ENCODE measurements at places on chromosomes 13 and 19.

DNA sequence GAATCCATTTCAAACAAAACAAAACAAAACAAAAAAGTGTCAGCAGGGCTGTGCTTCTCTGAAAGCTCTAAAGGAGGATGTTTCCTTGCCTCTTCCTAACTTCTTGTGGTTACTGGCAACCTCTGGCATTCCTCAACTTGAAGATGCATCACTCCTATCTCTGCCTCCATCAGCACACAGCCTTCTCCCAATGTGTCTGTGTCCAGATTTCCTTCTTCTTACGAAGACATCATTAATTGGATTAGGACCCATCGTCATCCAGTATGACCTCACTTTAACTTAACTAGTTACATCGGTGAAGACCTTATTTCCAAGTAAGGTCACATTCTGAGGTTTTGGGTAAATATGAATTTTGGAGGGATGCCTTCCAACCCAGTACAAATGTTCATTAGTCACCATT, 33.8 kb upstream of the GTF2F2 start:
- peak; percentile 6 for DNase-seq

DNA sequence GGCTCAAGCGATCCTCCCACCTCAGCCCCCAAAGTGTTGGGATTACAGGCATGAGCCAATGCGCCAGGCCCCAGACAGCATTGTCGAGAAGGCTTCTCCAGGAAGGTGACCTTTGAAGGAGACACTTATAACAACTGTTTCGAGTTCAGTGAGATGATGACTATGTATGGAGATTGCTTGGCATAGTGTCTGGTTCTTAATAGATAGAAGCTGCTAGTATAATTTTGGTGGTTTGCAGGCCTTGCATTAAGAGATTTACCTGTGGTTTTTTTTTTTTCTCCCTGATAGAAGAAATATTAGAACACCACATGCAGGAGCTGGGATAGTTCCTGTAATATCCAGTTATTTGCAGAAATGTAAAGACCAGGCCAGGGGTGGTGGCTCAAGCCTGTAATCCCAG, 3.7 kb downstream of the MARCHF2 start:
- DNase-seq, result no peak

DNA sequence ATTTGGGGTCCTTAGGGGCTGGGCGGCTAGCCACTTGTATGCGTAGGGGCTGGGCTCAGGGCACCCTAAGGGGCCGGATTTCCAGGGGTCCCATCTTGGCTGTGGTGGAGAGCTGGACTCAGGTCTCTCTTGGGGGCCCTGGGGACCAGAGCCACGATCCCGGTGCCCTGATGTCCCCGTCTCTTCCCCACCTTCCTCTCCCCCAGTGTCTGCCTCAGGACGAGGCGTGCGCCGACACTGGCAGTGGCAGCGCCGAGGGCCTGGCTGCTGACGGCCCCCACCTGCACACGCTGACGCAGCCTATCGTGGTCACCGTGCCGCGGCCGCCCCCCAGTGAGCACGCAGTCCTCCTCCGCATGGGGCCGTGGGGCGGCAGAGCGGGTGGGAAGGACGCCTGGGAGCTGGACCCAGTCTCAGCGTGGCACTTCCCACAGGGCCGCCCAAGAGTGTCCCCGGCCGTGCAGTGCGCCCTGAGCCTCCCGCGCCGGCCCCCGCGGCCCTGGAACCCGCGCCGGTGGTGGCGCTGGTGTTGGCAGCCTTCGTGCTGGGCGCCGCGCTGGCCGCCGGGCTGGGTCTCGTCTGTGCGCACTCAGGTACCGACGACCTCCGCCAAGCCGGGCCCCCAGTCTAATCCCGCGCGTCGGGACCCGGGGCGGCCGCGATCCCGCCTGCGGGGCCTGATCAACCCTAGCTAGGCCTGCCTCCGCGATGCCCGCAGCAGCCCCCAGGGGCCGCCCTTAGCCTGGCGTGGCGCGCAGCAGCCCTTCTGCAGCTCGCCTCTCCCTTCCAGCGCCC, 2.7 kb upstream of the SNAPC2 start:
- peak; percentile 67 for DNase-seq

GRCh38 chr13:96762876-96763275, 231.4 kb downstream of the OXGR1 start:
- peak; percentile 43 for DNase-seq

DNA sequence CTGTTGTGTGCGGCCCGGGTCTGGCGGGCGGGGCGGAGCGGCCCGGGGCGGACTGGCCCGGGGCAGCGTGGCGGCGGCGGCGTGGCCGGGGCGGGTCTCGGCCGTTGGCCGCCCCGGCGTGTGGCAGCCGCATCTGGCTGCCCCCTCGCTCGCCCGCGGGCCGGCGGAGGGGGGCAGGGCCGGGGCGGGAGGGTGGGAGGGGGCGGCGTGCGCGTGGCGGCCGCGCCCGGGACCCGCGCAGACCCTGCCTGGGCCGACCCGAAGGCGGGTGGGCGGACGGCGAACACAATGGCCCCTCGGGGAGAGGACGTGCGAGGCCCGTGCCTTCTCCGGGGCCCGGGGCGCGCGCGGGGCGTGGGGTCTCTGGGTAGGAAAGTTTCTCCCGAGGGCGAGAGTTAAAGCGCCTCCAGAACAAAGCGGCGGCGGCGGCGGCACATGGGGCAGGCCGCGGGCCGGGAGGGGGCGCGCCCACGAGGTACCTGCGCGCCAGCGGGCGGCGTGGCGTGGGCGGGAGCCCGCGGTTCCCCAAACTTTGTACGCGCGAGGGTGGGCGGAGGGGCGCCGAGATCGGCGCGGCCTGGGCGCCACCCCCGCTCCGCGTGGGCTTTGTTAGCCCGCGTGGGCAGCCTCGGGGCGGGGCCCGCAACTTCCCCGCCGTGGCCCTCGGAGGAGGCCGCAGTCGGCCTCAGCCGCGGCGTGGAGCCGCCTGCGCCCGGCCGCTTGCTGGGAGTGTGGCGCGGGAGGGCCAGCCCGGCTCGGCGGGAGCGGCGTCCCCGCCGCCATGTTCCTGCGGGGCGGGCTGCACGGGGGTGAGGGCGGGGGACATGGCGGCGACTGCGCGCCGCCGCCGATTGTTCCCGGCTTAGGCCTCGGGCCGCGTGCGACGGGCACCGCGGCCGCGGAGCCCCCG, 764 bp downstream of the MIR17HG start:
- DNase-seq, result peak; percentile 22

DNA sequence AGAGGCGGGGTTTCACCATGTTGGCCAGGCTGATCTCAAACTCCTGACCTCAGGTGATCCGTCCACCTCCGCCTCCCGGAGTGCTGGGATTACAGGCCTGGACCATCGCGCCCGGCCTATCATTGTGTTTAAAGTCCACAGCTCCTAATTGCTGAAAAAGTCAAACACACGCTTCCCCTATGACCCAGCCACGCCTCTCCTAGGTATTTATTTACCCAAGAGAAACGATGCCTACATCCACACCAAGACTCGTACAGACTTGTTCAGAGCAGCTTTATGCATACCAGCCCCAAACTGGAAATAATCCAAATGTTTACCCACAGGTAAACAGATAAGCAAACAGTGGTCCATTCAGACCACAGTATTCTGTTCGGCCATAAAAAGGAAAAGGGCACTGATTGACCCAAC, 15.1 kb downstream of the ZNRF4 start:
- DNase-seq, result no peak

- no peak for DNase-seq
Measured at GRCh38 chr13:75960538-75960994, 324.4 kb downstream of the LMO7 start.

DNA sequence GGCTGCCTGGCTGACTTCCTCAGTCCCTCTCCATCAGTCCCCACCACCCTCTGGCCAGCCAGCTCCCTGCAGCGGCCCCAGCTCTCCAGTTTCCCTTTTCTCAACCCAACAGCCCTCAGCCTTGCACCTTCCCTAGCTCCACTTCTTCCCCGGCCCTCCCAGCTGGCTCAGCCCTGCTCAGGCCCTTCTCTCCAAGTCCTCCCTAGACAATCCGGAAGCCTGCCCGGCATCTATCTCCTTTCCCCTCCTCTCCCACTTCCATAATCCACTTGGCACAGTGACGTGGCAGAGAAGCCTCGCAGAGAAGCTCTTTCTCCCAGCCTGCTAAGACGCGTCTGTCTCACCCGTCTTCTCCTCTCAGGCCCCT, 1.1 kb downstream of the UBXN6 start:
- peak; percentile 77 for DNase-seq

- no peak for DNase-seq
Measured at GRCh38 chr19:51161266-51161665, 19.2 kb downstream of the SIGLEC7 start.

GRCh38 chr13:48819899-48820298, 155.8 kb upstream of the FNDC3A start:
- no peak for DNase-seq

GRCh38 chr13:91058066-91058465, 289.4 kb upstream of the MIR17HG start:
- peak; percentile 2 for DNase-seq

DNA sequence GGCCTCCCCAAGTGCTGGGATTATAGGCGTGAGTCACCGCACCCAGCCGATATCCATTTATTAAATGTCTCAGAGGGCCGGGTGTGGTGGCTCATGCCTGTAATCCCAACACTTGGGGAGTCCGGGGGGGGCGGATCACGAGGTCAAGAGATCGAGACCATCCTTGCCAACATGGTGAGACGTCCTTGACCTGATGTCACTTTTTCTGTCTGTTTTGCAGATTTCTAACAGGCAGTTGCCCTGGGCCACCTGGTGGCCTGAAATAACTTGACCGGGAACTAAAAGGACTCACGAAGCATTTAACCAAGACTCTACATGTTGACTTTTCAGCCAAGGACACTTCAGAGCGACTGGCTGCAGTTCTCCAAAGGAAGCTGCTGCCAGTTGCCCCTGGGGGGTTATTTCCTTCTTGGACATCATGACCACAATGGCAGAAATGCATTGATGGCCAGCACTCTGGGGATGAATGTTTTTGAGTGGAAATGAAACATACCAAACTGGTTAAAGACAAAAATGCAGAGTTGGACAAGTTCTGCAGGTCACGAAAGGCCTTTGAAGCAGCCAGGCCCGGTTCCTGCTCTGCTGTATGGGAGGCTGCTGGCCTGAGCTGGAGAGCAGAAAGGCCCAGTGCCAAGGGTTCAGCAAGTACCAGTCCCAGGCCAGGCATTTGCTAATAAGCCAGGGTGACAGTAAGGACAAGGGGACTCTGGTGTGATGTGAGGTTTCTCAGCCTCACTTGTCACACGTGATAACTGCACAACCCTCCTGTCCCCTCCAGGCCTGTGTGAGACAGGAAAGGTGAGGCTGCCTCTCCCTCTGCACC, 8.3 kb downstream of the ZNF837 start:
- DNase-seq, result no peak

DNA sequence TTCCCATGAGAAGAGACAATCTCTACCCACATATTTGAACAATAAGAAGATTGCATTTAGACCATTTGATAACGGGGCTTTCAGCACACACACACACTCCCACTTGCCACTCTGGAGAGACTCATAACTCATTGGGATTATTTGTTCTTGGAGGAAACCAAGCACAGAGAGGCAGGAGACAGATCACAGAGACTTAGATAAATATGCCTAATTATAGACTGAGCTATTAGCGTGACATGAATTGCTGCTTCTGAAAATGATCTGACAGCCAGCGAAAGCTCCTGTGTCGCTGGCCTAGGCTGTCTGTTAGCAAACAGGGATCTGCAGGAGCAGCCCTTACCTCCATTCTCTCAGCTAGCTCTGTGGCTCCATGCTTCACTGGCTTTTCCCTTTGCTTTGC, 111.4 kb downstream of the CCNA1 start:
- no peak for DNase-seq

- DNase-seq, result peak; percentile 40
Measured at GRCh38 chr19:8004723-8005513, 523 bp downstream of the ELAVL1 start.

GRCh38 chr13:66972659-66973058, 257.5 kb downstream of the PCDH9 start:
- DNase-seq, result peak; percentile 10

GRCh38 chr13:68597641-68598040, 1367.5 kb upstream of the PCDH9 start:
- no peak for DNase-seq

GRCh38 chr13:36758345-36758744, 60.7 kb upstream of the RFXAP start:
- no peak for DNase-seq

GRCh38 chr19:57682226-57682766, 519 bp downstream of the ZNF551 start:
- no peak for DNase-seq

GRCh38 chr19:52992109-52993004, 21.4 kb upstream of the ERVV-1 start:
- DNase-seq, result peak; percentile 7

DNA sequence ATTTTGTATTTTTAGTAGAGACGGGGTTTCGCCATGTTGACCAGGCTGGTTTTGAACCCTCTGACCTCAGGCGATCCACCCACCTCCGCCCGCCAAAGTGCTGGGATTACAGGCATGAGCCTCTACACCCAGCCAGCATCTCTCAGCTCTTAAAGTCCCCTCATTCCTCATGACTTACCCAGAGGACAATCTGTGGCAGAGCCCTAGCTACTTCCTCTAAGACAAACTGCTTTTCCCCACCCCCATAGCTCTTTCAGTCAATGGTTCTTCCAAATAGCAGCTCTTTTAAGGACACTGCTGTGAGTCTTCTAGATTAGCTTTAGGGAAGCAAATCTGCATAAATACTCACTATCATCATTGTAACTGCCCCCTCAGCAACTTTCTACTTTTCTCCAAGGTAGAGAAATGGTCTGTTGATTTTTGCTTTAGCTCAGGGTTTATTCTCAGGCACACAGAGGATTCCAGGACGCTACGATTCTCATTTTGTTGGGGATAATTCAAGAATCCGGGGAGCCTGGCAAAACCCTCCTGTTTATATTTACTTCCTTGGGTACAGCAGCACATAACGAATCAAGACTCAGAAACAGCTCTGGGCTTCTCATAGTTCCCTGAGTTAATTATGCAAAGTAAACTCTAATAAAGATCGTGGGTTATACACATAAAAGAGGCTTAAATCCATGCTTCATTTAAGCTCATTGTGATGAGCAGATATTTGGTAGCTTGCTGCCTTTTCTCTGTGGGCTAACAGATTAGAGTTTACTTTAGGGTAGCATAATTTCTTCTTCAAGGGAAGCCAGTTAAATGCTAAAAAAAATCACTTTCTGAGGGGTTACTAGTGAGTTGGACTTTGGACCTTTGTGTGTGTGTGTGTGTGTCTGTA, 357.4 kb downstream of the TDRD3 start:
- no peak for DNase-seq

- DNase-seq, result no peak
Measured at GRCh38 chr13:113218586-113218985, 9.2 kb downstream of the CUL4A start.

GRCh38 chr13:63117710-63118109, 1702.1 kb upstream of the PCDH20 start:
- DNase-seq, result no peak

DNA sequence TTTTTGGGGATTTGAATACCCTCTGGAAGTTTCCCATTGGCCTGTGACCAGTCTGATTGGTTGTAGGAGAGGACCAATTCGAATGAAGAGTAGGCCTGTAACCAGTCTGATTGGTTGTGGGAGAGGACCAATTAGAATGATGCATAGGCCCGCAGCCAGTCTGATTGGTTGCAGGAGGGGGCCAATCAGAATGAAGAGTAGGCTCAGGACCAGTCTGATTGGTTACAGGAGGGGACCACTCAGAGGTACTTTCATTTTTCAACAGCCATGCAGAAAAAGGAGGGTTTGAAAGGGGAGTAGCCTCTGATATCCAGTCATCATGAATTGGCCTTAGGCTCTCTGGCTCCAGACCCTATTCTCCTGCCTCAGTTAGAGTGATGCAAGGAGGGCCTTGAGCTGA, 30.4 kb upstream of the SLC1A5 start:
- peak; percentile 49 for DNase-seq

- DNase-seq, result peak; percentile 36
Measured at GRCh38 chr13:105721016-105721415, 814.4 kb downstream of the EFNB2 start.
